ENCODE measurements at places on chromosomes 13 and 19.

DNA sequence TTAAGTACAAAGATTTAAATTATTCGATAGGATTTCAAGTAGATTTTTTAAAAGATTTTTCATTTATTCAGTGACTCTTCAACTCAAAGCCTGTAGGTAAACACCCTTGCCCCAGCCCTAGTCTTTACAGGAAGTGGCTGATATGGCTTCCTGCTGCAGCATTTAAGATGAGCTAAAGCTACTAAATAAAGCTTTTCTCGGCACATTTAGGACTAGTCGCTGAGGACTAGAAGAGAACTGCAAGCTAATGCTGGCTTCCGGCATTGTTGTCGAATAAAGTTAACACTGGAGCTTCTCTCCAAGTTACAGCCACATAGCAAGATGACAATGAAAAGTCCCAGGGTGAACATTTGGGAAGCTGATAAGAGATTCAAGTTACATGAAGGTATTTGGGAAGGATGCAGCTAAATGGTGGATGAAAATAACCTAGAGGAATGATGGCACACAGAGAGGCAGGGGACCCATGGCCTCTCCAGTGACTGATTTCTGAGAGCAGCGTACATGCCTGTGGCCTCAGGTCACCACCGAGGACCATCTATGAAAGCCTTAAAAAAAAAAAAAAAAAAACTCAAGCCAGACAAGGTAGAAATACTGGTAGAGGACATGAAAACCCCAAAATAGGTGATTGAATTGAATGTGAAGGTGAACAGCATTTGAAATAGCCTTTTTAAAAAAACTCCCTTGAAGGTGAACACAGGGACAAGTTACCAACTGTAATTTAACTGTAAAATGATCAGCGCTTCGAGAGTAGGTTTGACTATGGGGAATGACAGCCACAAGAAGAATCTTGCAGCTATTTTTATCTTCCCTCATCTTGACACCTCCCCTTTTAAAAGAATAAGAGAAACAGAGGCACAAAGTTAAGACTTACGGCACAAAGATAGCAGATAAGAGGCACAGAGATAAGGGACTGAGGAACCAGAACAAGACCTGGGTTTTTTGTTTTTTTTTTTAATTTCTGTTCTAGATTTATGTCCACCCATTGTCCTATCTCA lies 155.4 kb downstream of the DCT start:
- DNase-seq, result no peak

DNA sequence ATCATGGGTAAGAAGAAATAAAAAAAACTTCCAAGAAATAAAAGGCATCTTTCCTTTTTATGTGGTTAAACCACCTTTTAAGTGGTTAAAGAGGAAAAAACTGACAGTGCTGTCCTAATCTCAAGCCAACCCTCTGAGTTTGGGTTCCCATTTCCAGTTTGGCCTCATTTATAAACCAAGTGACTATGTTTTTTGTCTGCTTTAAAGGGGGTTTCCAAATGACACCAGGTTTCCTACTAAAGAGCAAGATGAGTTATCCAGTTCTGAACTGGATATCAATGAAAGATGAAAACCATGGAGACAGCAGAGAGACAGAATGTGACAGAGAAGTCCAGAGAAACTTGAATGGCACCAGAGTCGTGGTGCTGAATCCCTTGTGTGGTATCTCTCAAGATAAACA lies 251.5 kb downstream of the ABCC4 start:
- DNase-seq, result no peak

DNA sequence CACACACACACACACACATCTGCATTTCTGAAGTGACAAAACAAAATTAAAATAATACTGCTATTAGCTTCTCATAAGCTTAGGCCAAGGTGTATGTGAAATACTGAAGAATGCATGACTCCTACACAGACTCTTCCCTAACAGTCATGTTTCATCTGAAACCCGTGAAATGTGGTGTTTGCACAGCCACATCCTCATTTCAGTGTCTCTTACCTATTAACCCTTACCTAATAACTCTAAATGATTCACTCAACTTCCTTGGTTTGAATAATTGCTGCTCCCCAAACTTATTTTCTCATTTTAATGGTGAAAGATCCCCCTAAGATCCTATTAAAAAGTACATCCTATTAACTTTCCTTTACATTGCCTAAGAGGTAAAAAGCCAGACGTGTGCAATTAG lies 117.6 kb downstream of the MIPEP start:
- DNase-seq, result no peak

- peak; percentile 30 for DNase-seq
Measured at GRCh38 chr19:15107061-15108010, at the start of gene SYDE1. TSS of gene SYDE1 (plus strand) at chr19:15107401. CDS start at chr19:15107434, 33 bp downstream.

GRCh38 chr13:113625965-113626721 lies 31.9 kb downstream of the ATP4B start:
- DNase-seq, result no peak

DNA sequence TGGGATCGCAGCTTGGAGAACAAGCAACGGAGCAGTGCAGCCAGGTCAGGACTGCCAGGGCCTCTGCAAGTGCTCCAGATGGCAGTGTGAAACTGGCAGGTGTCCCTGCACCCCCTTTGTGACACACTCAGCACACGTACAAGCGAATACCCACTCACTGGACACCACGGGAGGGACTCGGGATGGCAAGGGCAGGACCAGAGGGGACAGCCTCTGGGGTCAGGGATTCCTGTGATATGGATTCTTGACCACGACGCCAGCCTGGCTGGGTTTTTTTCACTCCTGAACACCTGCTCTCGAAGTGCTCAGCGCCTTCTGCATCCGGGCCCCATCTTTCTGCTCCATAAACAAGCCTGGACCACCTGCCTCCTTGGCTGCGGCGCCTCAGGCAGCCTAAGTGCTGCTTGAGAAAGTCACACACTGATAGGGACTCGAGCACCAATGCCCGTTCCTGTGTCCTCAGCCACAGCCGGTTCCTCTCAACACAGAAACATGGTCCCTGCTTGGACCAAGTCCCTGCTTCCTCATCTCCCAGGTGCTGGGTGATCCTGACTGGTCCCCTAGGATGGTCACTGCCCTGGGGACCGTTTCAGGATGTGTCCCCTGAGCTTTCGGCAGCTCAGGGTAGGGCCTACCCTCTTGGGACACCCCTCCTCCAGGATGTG lies 22.0 kb downstream of the ELAVL1 start:
- no peak for DNase-seq

DNA sequence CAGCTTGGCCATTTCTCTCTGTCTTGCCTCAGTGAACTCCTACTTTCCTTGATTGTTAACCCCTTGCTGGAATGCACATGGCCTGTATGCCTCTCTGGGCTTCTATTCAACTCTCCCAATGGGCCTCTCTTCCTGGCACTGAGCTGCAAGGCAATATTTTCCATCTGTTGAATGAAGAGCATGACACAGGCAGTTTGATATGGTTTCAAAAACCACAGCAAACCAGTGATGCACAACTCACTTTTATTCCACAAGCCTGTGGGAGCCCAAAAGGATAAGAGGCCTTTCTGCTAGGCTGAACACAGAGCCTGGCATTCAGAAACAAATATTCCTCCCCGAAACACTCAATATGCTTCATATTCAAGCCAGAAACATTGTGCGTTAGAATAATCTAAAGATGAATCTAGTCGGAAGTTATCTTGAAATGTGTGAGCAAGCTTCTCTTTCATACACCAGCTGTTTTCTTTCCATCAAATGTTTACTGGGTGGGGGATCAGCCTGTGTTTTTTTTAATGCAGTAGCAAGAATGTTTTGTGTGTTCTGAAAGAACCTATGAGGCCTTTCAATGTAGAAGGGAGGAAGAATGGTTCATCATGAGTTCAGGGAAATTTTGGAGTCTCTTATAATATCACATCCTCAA lies 443.1 kb upstream of the SPRY2 start:
- no peak for DNase-seq

DNA sequence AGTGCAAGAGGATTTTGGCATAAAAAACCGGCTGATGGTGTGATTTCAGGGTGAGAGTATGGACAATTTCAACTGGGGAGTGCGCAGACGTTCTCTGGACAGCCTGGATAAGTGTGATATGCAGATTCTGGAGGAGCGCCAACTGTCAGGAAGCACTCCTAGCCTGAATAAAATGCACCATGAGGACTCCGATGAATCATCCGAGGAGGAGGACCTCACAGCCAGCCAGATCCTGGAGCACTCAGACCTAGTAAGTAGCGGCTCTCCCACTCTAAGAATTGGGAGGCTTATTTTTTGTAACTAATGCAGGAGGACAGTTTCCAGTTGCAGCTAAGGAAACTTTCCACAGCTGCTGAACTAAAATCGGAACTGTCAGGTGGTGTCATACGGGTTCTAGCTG lies 53.6 kb downstream of the ZAR1L start:
- no peak for DNase-seq

GRCh38 chr19:7657131-7657751 lies 11.6 kb upstream of the RETN start:
- peak; percentile 26 for DNase-seq

DNA sequence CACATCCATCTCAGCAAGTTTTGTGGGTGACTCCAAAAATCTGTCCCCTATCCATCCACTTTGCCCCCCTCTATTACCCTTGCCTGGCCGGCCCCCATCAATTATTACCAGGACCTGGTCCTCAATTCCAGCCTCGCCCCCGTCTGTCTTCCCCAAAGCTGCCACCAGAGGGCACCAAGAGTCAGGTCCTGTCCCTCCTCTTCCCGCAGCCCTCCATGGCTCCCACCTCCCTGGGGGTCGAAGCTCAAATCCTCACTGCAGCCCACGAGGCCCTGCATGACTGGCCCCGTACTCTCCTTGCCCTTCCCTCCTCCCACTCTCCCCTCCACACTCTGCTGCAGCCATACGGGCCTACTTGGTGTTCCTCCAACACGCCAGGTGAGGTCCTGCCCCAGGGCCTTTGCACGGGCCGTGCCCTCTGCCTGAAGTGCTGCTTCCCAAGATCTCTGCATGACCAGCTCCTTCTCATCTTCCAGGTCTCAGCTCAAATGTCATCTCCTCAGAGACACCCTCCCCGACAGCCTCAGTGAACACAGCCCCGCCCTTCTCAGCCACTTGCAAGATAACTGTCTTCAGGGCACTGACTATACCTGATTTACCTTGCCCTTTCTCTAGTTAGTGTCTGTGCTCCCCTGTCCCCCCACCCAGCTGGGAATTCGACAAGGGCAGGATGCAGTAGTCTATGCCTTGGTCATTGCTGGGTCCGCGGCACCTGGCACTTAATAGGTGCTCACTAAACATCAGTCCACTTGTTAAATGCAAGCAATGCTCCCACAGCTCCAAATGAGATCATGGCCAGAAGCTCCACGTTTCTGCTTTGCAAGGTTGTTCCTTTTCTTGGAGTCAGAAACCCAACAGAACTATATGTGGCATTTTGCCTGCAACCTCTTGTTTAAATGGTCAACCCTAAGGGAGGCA lies 16.8 kb upstream of the SEMA6B start:
- peak; percentile 56 for DNase-seq
